Hippocampal formation (tissue), 2 donors: ENCODE measurements at places on chromosomes 2 and 18.

DNA sequence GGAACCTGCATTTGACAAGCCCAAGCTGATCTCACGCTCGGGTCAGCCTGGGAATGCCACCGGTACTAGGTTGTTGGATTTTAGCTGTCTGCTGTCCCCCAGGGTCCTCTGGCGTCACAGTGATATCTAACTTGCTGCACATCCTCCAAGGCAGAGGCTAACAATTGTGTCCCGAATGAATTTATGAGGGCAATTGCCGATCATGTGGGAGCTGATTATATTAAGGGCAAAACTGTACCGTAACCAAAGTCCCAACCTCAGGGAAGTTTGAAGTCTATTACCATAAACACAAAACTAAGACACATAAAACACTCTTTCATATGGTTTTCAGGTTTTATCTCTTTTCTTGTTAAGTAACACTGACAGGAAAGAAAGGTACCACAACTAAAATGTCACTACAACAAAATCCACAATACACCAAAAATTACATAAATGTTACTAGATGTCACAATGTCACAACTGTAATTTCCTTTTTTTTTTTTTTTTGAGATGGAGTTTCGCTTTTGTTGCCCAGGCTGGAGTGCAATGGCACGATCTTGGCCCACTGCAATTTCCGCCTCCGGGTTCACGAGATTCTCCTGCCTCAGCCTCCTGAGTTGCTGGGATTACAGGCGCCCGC lies 6.7 kb downstream of the UXS1 start:
- no peak for DNase-seq

- DNase-seq, result no peak
Measured at GRCh38 chr2:27754138-27754588, 17.4 kb upstream of the MRPL33 start.

- no peak for DNase-seq
Measured at GRCh38 chr2:10617241-10617640, 72.5 kb downstream of the NOL10 start.

- no peak for DNase-seq
Measured at GRCh38 chr2:112151271-112151670, 13.1 kb downstream of the FBLN7 start.
